ENCODE measurements at places on chromosomes 12 and 14. TPM values are rescaled to one million over a fixed set of nuclear protein-coding genes. Genes with fewer than 3 reads are reported as not detected.
A peak's percentile ranks its signal among the peaks of the same experiment; 100 is the strongest.

The PRB4 gene
- total RNA-seq = not detected

DNA sequence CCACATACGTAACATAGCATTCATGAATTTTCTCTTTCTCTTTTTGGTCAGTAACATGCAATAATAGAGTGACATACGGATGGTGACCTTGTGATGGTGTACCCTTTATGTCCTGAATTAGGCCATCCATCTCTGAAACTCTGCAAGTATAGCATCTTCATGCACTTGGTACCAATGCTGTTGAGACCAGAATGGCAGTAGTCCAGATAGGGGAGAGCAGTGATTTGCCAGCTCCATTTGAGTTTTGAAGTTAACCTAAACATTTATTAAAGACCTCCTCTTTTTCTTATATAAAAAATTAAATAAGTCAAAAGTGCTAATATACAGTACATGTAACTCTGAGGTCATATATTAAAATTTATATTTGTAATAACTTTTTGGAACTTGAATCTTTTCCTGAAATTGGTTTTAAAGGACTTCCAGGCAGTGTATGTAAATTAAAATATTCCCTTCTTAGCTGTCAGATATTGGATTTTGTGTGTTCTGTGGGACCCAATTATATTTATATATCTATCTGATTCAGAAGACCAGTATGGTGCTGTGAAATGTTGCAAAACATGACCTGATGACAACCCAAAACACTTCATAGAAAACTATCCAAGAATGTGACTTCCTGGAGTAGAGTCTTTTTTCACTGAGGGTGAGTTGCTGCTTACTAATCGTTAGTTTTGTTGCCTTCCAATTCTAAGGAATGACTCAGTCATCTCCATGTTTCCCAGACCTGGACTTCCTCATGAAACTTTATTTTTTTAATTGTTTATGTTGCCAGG lies 3.5 kb downstream of the ELK3 start:
- no peak for DNase-seq
- H3K4me3 ChIP-seq = no peak overlapping the region
- no peaks in the 10 kb centered on the region for H3K4me1 ChIP-seq
- no peaks in the 10 kb centered on the region for H3K36me3 ChIP-seq
- H3K27ac ChIP-seq = peak overlapping the region; percentile 44

- no peak overlapping the region for H3K4me3 ChIP-seq
- no peak overlapping the region for H3K27ac ChIP-seq
- H3K27me3 ChIP-seq = no peaks in the 10 kb centered on the region
- H3K4me1 ChIP-seq = no peaks in the 10 kb centered on the region
These were observed 425.7 kb upstream of the PRICKLE1 start for GRCh38 chr12:43015090-43015737.

DNA sequence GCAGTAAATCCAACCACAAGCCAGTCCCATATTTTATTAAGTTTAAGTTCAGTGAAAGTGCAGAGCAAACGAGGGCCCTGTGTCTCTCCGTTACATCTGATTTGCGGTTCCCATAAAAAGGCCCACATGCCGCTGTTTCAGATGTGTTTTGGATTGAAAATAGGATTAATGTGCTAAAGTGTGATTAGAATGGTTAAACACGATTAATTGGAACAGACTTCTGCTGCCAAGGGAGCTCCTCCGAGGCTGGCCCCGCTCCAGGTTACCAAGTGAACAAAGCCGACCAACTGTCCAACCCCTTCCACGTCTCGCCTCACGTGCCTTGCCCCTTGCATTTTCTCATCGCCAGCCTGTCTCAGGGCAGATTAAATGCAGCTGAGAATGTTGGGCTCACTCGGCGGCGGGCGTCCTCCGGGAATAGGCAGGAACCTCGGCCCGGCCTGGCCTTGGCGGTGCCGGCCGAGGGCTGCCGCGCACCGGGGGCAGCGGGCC lies 166.5 kb upstream of the GSC start:
- no peaks in the 10 kb centered on the region for H3K36me3 ChIP-seq
- no peaks in the 10 kb centered on the region for H3K27me3 ChIP-seq
- H3K27ac ChIP-seq = peak overlapping the region; percentile 43
- no peaks in the 10 kb centered on the region for H3K4me1 ChIP-seq

The CISTR gene
- total RNA-seq = not detected

DNA sequence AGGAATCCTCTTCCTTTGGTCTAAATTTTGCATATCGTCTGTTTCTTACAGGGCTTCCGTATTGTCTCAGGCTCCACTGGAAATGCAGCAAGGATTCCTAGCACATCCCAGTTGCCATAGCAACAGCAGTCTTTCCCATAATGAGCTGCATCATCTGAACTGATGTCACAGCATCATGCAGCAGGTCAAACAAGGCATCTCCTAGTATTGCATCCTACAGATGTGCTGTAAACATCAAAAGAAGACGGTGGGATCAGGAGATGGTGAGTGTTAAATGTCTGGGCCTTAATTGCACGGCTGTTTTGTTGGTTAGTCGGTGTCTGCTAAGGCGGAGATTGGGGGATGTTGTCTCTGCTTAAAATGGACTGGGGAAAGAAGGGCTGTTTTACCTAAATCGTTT lies at the start of gene AKAP6:
Gene AKAP6 (plus strand): TSS at position 153 of the 400 bp plus-strand sequence. CDS start 104,196 bp downstream, outside the sequence.
- no peak within 1 kb of the TSS for H3K4me3 ChIP-seq
- DNase-seq = no peak
- H3K4me1 ChIP-seq = peaks cover 8% of the 10 kb centered on the region

The HCAR2 gene
- total RNA-seq = 0.18 TPM

Measured in gastrocnemius medialis (tissue), 4 donors.